ENCODE measurements at places on chromosomes 1 and 21.

- DNase-seq, result no peak
Measured at GRCh38 chr1:159960721-159961381, 6.8 kb upstream of the SLAMF9 start.

- DNase-seq, result no peak
Measured at GRCh38 chr1:87204441-87204840, 124.2 kb upstream of the LMO4 start.

DNA sequence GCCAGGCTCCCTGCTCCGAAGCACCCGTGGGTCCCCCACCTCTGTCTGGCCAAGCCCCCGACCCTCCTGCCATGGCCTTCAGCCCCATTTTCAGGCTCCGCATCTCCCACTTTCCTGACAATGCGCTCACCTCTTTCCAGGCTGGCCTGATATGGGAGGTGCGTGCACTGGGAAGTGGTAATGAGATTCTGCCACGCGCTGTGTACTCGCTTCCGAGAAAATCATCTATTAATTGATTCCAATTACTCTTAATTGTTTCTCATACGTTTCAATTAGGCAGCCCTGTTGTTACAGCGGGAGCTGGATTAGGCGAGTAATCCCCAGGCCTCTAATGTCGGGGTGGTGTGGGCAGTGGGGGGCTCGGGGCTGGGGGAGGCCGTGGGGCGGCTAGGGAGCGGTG, 122.4 kb upstream of the ARHGEF16 start:
- DNase-seq, result no peak

DNA sequence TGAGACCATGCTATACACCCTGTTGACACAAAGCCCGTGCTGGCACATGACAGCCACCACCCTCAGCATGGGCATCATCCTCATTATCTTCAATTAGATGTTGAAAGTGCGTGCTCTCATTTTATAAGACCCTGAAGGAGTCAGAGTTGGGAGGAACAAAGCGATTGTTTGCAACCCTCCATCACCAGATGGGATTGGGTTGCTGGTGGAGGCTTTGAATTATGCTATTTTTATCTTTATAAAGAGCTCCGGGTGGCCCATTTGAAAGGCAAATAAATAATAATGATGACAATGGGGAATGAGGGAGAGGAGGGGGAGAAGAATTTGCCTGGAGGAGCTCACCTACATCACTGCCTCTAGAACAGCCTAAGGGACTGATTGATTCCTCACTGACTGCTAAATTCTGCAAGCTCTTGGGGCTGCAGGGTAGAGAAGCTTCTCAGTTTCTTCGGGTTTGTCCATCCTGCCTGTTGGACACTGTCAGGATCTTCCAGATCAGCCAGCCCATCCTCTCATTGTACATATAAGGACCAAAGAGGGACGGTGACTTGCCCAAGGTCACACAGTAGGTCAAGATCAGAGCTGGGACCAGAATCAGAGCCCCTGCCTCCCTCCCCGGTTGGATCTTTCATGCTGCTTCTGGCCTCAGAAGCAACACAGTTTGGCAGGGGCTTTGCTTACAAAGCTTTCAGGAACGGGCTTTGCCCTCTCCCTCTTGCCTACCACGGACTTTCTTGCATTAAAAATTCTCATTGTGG, 130.9 kb upstream of the ZBTB40 start:
- DNase-seq, result no peak

DNA sequence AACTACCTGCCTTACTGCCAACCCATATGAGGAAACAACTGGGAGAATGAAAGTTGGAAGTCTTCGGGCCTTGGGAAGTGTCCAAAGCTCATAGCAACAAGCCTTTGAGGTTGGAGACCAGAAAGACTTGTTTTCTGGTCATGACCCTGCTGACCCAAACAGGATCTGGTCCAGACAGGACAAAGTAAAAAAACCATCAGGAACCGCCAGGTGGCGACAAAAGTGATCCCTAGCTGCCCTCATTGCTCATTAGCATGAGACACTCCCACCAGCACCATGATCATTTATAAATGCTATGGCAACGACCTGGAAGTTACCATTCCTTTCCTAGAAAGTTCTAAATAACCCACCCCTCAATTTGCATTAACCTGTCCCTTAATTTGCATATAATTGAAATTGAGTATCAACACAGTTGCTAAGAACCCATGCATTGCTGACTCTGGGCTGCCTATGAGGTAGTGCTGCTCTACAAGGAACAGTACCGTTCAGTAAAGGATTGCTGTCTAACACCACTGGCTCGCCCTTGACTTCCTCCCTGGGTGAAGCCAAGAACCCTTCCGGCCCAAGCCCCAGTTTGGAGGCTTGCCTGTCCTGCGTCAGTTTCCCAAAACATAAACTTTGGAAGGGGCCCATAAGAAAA, 89.0 kb downstream of the URB2 start:
- DNase-seq, result no peak

GRCh38 chr1:156746406-156746727, 5.1 kb downstream of the HDGF start:
- DNase-seq, result no peak

DNA sequence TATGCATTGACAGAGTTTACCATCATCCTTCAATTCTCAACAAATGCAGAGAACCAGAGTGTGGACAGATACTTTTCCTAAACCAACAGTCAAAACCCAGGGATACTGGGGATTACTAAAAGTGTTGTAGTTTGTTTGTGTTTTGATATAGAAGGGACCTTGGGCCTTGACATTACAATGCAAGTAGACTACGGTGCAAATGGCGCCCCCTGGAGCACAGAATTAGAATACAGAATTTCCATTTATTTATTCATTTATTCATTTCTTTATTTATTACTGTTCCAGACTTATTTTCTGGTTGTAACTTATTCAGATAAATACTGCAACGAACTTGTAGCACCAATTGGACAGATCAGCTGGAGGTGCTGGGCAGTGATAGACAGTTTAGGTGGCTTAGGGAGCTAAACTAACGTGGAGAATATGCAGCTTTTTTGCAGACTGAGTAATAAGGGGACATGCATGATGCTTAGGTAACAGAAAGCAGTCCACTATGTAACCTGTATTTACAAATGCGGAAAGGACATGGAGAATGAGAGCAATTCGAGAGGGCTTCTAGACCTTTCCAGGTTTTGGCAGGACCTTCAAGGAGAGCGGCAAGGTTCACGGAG, 42.6 kb downstream of the KIRREL1 start:
- DNase-seq, result no peak

- DNase-seq, result no peak
Measured at GRCh38 chr21:29245104-29245643, 53.5 kb upstream of the BACH1 start.

GRCh38 chr1:227343727-227344551, 25.6 kb upstream of the CDC42BPA start:
- DNase-seq, result no peak

DNA sequence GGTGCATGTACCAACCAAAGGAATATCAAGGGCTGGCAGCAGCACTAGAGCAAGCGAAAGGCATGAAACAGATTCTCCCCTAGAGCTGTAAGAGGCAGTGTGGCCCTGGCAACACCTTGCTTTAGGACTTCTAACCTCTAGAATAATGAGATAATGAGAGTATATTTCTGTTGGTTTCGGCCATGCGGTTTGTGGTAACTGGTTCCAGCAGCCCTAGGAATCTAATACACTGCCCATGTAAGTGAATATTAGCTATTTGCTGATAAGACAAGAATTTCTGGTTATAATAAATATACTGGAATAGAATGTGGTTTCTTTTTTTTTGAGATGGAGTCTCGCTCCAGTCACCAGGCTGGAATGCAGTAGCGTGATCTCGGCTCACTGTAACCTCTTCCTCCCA, 199.4 kb downstream of the GABPA start:
- no peak for DNase-seq
